Activated CD8-positive, alpha-beta memory T cell treated with anti-CD3 and anti-CD28 coated beads, Interleukin-2, amount 50 U/mL, for 4 hours (primary cell): ENCODE measurements at places on chromosomes 11 and 22.
A peak's percentile ranks its signal among the peaks of the same experiment; 100 is the strongest.

- DNase-seq: no peak
These were observed 123.6 kb downstream of the TRIM44 start for GRCh38 chr11:35786188-35786587.

DNA sequence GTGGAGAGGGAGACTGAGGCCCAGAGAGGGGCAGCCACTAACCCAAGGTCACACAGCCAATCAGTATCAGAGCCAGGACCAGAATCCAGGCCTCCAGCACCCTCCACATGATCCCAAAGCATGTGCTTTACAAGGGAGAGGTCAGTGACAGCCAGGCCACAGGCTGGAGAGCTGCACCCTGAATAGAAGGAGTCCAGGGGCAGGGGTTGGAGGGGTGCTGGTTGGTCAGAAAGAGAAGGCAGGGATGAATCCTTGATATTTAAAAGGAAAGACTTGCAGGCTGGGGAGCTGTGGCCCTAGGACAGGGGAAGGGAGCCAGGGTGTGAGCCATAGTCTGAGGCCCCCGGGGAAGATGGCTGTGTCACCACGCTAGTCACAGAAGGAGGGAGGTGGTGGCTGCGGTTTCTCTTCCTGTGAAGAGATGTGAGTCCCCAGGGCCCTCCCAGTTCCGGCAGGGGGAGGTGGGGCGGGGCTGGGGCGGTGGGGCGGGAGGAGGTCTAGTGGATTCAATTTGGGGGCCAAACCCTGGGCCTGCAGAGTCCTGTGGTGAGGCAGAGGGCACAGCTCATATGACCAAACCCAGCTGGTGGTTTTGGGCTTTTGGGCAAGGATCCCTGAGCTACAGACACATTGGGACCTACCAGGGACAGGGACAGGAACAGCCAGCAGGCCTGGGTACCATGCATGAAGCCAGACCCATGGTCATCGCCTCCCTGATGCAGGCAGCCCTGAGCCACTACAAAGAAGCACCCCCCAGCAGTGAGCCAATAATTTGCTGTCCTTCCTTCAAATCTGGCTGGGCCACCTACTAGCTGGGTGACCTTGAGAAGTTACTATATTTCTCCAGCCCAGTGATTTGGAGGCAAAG is 14.0 kb downstream of the RAC2 start:
- peak; percentile 88 for DNase-seq

DNA sequence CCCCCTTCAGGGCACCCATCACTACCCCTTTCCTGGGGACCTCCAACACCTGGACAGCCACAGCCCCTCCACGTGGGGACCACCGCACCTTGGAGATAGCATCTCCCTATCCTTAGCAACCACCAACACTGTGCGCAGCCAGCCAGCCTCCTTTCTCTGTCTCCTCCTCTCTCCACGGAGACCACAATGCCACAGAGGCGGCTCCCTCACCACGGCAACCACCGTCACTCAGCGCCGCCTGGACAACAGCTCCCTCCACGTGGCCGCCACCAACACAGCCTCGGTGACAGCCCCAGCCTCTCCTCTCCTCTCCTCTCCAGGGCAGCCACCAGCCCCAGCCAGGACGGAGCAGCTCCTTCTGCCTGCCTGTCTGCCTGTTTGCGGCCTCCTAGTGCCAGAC is 10.5 kb downstream of the ELFN2 start:
- DNase-seq: no peak

- DNase-seq: no peak
These were observed at the start of gene SSH3 for GRCh38 chr11:67303132-67303834. SSH3 (plus strand) TSS chr11:67303530; CDS start chr11:67303626, 96 bp downstream.

- peak; percentile 82 for DNase-seq
These were observed 27.3 kb downstream of the ARHGEF17 start for GRCh38 chr11:73335204-73335923.

DNA sequence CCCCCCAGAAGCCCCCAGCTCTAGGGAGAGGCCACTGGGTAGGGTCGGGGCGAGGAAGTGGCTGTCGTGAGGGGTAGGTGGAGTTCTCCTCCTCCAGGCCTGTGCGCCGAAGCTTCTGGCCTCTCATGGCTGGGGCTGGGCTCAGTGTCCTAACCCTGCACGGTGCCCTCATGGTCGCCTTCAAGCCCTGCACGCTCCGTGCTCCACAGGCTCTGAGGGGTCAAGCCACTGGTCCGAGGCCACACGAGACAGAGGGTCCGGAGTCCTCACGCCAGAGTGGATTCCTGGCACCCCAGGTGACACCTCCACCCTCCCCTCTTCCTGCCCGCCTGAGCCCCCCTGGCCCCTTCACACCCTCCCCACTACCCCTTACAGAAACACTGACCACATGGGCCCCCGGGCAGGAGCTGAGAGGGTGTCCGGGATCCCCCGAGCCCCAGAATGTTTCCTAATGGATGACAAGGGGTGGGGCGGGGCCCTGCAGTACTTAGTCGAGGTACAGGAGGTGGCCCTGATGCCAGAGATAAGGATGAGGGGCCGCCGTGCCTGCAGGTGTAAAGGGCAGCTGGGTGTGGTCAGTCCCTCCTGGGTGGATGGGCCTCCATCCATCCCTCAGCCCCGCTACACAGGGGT is 997 bp upstream of the CDHR5 start:
- no peak for DNase-seq

DNA sequence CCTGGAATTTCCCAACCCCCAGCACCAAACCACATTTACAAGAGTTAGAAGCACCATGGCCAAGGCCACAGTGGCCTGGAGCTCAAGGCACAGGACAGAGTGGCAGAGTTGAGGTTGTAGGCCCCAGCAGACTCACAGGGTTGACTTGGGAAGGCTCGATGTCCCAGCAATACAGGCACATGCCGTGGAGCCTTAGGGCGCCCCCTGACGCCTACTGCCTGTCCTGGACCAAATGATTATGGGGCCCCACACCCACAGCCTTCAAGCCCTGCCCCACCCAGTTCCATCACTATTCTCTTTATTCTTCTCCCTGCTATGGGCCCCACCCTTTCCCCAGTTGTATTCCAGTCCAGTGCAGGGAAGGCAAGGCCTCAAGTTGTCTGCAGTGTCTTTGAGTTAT is at the start of gene CCDC179:
Gene CCDC179, minus strand, starts transcription at position 234 of the 400 bp plus-strand sequence. Its CDS starts 53 bp downstream, at position 181.
- no peak for DNase-seq

GRCh38 chr11:110774138-110775014 is 62.1 kb upstream of the ARHGAP20 start:
- DNase-seq: no peak

DNA sequence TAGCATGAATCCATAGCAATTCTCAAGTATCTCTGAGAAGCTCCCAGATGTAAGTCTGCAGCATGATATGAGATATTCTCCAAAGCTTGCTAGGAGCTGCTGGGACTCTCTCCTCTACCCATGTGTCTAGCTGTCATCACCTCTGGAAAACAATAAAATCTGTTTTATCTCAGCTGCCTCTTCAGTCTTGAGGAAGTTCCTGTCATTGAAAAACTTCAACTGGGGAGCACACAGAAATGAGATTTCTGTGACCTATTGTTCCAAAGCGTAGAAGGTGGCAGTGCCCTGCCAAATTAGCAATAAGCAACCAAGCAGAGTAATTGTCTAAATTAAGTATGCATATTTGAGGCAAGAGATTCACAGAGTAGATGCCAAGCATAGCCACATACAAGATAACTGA is 1380.6 kb upstream of the RAG2 start:
- DNase-seq: no peak

DNA sequence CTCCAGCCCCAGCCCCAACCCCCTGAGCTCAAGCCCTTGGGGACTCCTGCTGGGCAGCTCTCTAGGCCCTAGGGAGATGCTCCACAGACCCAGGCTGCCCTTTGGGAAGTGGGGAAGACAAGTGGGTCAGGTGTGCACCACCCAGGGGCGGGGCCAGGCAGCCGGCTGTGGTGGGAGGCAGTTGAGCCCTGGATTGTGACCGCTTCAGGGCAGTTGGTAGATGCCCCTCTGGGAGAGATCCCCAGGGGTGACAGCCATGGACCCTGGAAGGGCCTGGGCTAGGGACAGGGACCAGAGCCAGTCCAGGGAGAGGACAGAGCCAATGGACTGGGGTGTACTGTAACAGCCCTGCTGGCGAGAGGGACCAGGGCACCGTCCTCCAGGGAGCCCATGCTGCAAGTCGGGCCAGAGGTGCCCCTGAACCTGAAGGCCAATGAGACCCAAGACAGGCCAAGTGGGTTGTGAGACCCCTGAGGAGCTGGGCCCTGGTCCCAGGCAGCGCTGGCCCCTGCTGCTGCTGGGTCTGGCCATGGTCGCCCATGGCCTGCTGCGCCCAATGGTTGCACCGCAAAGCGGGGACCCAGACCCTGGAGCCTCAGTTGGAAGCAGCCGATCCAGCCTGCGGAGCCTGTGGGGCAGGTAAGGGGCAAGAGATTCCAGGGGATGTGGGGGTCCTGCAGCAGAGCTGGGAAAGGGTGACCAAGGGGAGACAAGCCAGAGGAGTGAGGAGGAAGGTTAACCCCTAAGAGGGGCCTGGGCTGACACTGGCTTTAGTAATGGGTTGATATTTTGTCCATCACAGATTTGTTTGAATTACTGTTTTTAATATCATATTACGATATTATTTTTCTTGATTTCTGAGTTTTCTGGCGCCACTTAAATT is at the start of gene IGLL5:
Gene IGLL5, plus strand, starts transcription at position 196 of the 883 bp plus-strand sequence. Its CDS starts 238 bp downstream, at position 434.
- no peak for DNase-seq

- DNase-seq: no peak
These were observed 10.7 kb downstream of the KCNJ5 start for GRCh38 chr11:128901653-128902514.

GRCh38 chr22:42684462-42685195 is 35.4 kb upstream of the CYB5R3 start:
- no peak for DNase-seq

GRCh38 chr22:47566491-47566890 is 804.0 kb downstream of the TBC1D22A start:
- DNase-seq: no peak

- DNase-seq: no peak
These were observed 112.3 kb downstream of the TMPRSS5 start for GRCh38 chr11:113593698-113594308.

GRCh38 chr11:65417702-65418430 is 4.7 kb upstream of the NEAT1 start:
- DNase-seq: no peak

DNA sequence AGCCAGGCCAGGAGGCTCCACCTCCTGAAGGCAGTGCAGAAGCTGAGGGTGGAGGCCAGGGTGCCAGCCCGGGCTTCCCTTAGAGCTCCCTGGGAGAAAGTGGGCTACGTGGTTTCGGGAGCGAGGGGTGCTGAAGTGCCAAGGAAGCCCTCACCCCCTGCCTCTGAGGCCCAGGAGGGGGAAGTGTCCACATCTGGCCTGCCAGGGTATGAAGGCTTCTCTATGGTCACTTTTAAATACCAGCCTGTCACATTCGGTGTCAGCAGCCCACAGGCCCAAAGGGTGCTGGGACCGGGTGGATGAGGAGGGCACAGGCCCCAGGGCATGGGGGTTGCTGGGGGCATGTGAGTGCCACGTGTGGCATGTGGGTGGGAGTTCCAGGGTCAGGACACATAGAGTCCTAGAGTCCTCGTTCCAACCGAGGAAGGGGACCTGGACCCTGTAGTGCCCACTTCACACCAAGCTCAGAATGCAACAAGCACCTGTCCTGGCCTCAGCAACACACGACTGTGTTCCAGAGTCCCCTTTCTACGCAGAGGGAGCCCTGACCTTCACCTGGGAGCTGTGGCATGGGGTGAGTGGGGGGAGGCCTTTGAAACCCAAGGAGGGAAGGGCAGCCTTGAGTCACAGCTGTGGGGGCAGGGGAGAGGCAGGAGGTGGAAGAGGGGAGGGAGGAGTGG is 1.7 kb downstream of the SHISA8 start:
- DNase-seq: no peak

GRCh38 chr22:27840436-27840835 is 38.9 kb upstream of the MN1 start:
- DNase-seq: no peak

GRCh38 chr11:66727282-66728037 is 1.6 kb downstream of the SPTBN2 start:
- DNase-seq: peak; percentile 24

GRCh38 chr11:118434553-118435289 is 1.6 kb upstream of the KMT2A start:
- DNase-seq: peak; percentile 42

GRCh38 chr11:103112364-103112763 is 3.1 kb downstream of the DYNC2H1 start:
- no peak for DNase-seq

DNA sequence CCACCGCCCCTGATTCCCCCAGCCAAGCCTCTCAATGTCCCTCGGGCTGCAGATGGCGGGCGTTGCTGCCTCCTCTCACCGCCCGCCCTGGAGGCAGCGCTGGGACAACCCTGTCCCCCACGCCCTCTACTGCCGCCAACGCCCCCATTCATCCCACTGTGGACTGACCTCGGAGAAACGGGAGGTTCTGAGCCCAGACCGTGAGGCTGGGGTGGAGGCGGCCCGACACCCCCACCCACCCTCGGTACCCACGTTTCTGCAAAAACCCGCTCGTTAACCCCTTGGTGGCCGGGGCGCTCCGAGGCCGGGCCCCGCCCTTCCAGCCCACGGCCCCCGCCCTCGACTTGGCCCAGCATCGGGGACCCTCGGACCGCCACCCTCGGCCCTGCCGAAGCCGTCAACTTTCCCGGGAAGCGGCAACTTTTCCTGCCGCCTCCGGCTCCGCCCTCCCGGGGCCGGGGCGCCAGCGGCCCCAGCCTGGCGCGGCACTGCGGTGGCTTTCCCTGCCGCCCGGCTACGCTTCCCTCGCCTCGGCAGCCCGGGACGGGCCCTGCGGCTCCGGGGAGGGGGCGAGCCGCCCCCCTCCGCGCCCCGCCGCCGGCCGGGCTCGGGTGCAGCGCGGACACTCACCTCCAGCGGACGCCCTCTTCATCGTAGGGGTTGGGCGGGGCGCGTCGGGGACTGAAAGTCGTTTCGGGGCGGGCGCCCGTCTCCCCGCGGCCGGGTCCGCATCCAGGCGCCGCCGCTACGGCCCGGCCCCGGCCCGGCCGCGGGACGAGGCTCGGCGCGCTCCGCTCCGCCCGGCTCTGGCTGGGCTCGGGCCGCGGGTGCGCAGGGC is 458 bp downstream of the RTN4R start:
- DNase-seq: no peak

DNA sequence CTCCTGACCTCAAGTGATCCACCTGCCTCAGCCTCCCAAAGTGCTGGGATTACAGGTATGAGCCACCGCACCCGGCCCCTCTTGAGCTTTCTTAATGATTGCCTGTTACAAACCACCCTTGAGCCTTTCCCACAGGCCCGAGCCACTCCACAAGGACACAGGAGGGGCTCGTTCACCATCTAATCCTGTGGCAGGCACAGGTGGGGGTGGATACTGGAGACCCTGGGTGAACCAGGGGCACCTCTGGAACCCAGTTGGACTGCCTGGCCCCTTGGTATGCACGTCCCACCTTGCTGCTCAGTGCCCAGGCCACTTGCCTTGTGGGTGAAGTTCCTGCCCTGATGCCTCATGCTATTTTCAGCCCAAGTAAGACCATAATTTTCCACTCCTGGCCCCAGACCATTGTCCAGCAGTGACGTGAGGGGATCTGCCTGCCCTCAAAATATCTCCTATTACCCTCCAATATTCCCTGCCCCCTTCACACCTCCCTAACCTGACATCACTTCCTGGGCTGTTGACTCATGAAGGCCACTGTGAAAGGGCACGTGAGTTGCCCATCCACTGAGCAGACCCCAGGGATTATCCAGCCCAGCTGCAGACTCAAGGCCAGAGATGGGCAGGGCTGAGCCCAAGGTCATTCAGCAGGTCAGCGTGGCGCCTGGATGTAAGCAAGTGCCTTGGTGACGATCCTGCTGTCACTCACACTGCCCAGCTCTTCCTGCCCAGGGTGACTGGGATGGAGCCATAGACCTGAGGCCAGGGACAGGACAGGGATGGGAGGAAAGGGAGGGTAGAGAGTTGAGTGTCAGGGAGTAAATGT is 19.6 kb downstream of the P2RY2 start:
- DNase-seq: no peak

- peak; percentile 28 for DNase-seq
These were observed 20.3 kb upstream of the MRPL17 start for GRCh38 chr11:6703247-6704063.
